ENCODE measurements at places on chromosomes 5 and 9.

GRCh38 chr5:137960141-137960540 is 70.9 kb downstream of the PKD2L2 start:
- DNase-seq: no peak

DNA sequence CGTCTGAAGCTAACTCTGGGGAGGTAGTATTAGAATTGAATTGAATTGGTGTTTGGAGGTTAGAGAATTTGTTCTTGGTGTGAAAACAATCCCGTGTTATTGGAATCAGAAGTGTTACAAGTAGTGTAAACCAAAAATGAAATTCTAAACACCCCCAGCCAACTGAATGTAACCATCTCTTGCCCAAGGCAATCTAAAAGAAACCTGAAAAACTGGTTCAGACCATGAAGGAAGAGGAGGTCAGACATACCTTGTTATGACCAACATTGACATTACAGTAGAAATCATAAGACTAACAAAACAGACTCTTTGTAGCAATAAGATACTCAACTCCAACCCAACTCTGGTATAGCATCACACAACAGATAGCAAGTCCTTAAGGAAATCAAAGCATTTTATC is 159.0 kb downstream of the TUSC1 start:
- DNase-seq: no peak

DNA sequence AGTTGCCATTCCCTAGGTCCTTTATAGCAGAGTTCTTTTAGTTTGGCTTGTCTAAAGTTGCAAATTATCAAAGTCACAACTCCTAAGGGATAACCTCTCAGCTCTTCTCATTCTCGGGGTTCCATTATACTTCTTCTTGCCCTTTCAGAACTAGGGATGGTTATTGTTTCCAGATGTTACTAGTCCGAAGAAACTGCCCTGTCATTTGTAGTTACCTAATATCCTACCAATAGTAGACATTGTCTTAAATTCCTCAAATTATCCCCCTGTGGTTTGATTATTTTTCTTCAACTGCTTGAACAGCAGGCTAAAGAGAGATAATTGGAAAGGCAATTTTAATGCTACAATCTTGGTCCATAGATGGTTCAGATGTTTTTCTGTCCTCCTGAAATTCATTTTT is 709.8 kb downstream of the KCTD16 start:
- DNase-seq: no peak

DNA sequence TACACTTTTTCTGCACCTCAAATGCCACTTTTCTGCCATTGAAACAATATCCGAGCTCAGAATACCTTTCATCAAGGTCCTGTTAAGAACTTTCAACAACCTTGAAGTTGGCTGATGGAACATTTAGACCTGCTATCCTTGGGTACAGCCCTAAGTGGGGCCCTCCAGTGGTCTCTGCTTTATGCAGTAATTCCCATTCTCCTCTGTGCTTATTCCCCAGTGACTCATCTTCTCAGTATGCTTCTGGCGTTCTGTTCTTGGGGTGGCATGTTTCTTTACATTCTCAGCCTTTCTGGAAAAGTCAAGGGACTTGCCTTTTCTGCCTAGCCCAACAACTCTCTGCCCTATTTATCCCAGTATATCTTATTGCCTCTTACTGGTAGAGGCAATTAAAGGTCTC is 7.1 kb downstream of the ANP32B start:
- DNase-seq: no peak

DNA sequence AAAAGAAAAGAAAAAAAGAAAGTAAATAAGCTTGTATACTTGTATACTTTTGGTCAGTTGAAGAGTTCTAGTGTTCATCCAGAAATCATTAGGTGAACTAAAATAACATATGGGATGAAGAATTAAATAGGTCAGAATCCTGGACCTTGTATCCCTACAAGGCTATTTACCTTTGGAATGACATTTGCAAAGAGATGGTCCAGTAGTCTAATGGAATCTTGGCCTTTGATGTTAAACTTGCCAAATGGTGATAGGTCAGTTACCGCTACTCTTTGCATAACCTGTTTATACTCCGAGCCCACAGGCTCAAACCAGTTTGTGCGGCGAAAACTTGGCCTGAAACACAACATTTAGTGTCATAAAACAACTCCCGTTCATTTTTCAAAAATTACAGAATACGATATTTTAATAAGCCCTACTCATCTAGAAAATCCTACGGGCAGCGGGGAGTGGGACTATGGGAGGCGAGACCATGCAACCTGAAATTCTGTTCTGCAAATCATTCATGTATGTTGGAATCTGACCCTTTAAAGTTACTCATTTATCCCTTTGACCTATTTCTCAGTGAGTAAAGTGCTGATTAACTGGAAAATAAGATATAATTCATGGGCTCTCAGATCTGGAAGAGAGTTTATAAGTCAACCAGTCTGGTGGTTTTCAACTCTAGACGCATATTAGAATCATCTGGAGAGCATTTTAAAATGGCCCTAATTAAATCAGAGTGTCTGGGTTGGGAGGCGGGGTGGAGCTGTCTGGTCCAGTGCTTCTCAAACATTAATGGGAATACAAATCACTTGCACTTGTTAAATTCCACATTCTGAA is 38.6 kb downstream of the DMGDH start:
- no peak for DNase-seq

- DNase-seq: no peak
Observed at GRCh38 chr9:98201749-98202148, 9.3 kb upstream of the CORO2A start.

- DNase-seq: no peak
Observed at GRCh38 chr5:134821841-134822240, 23.9 kb upstream of the C5orf24 start.

- no peak for DNase-seq
Observed at GRCh38 chr5:38500573-38501260, 55.7 kb downstream of the LIFR start.

DNA sequence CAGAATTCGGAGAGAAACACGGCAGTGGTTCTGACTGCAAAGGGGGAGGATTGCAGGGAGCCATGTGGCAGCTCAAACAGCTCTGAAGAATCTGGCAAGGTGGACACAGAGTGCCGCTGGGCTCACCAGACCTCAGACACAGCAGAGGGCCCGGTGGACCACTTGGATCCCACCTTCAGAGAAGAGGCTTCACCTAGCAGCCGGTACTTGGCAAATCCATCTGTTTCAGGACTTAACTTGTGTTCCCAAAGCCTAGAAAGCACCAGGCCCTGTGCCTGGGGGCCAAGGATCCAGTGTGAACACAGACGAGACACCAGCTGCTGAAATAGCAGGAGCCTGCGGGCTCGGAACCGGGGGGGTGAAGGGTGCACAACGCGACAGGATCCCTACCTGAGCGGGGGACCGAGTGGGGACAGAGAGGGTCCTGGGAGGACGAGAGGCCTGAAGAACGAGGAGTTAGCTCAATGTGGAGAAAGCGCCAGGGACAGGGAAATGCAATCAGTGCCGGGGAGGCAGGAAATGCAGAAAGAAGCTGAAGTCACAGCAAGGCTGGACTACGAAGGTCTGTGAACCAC is 44.6 kb downstream of the BTNL9 start:
- DNase-seq: no peak

DNA sequence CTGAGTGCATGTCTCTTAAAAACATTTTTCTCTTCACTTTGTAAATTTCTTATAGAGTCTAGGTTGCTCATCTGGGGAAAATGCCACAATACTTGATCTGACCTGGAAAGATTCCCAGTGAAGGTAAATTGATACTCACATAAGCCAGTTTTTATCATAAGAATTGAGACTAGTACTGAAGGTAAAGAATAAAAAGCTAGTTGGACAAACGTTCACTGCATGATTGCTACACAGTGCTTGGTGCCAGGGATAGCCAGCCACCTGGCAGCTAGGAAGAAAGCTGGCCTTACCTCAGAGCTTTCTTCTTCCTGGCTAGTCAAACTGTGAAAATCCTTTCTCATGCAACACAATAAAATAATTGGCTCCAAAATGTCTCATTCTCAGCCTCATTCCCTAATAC is 77.1 kb downstream of the MUSK start:
- DNase-seq: no peak

Data from stimulated activated CD8-positive, alpha-beta memory T cell treated with anti-CD3 and anti-CD28 coated beads, Interleukin-12 subunit alpha, Interleukin-12 subunit beta, amount 100 ng/mL, for 4 hours (primary cell).